ENCODE measurements at places on chromosomes 2 and 18. TPM values are rescaled to one million over a fixed set of nuclear protein-coding genes. Genes with fewer than 3 reads are reported as not detected.

IL36A gene
- not detected for total RNA-seq

GRCh38 chr2:207088276-207088675 is 77.5 kb downstream of the KLF7 start:
- DNase-seq: peak; percentile 33

DNA sequence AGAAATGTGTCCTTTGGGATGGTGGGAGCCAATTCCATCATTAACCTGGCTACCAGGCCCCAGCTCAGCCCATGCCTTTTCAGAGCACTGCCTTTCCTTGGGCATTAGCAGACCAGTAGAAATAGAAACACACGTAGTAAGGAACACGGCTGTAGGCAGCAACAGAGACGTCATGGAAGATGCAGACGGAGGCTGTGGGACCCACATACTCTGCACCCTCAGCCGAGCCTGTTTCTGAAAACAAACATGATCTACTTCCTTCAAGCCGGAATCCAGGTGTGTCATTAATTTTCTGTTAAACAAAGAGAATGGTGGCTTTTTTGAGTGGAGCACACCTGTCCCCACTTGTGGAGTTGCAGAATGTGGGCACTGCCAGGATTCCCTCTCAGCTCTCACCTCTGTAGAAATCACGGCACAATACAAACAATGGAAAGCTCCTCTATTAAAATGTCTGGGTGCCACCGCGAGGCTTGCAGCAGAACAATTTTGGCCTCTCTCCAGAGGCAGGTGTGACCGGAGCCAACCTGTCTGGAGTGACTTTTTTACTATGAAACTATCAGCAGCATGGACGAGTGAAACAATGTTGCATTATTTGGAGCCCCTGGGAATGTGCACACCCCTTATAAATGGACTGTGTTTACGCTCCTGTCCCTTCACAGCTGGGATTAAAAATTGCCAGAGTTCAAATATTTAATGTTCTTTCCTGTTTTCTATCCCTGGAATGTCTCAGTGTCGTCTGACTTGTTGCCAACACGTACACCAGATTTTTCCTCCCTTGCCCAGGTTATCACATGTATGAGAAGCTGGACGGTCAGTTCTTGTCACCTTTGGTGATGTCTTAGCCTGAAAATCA is 31.7 kb downstream of the SPP2 start:
- DNase-seq: no peak

DNA sequence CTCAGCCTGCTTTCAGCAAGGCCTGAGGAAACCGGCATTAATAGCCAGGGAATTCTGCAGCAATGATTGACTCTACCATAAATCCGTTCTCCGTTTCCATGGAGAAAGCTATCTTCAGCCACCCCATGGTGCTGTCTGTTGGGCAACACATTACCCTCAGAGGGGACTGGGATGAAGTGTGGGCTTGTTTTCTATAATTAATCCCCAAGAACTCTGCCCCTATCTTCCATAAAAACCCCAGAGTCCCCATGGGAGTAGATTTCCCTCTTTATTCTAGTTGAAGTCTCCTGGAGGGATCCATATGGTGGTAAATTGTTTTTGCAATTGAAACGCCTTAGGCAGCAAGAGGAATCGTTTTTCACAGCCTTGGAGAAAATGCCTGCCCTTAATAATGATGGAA is 9.2 kb downstream of the G6PC2 start:
- DNase-seq: no peak

DNA sequence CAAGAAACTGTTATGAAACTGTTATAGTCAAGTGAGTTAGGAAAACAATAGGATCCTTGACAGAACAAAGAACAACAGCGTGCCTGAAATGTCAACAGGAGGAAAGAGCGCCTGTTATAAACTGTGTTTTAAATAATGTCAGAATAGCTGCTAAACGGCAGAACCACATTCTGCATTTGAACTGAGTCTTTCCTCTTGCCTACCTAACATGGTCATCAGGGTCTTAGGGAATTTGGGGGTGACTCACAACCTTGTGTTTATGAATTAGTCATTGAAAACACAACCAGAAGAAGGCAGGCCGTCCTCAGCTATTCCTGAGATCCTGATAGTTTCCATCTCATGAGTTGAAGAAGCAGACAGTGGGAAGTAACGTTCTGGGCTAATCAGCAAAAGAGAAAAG is 222.0 kb upstream of the FN1 start:
- DNase-seq: no peak

DNA sequence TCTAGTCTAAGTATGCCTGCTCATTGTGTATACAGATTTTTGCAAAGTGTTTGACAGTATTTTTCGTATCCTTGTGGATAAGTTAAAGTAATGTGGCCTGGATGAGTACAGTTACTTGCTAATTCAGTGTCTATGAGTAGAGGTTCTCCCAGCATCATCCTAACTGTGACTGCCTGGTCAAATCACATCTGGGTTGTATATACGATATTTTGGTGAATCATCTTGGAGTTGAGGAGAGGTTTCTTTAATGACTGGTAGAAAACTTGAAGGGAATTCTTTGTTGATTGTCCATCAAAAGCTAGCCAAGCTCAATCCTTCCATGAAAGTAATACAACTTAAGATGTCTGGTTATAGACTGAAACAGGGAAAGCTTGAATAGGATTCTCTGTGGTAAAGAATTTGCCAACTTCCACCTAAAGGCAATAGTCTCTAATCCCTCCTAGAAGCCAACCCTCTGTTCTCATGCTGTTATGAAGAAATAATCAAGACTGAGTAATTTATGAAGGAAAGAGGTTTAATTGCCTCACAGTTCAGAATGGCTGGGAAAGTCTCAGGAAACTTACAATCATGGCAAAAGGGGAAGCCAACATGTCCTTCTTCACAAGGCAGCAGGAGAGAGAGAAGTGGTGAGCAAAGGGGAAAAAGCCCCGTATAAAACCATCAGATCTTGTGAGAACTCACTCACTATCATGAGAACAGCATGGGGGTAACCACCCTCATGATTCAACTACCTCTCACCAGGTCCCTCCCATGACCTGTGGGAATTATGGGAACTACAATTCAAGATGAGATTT is 19.4 kb upstream of the RALBP1 start:
- DNase-seq: no peak

- no peak for DNase-seq
Measured at GRCh38 chr2:70688427-70688826, 79.6 kb downstream of the ADD2 start.

Data from G401 (cell line).